ENCODE measurements at places on chromosomes 5 and 9.

DNA sequence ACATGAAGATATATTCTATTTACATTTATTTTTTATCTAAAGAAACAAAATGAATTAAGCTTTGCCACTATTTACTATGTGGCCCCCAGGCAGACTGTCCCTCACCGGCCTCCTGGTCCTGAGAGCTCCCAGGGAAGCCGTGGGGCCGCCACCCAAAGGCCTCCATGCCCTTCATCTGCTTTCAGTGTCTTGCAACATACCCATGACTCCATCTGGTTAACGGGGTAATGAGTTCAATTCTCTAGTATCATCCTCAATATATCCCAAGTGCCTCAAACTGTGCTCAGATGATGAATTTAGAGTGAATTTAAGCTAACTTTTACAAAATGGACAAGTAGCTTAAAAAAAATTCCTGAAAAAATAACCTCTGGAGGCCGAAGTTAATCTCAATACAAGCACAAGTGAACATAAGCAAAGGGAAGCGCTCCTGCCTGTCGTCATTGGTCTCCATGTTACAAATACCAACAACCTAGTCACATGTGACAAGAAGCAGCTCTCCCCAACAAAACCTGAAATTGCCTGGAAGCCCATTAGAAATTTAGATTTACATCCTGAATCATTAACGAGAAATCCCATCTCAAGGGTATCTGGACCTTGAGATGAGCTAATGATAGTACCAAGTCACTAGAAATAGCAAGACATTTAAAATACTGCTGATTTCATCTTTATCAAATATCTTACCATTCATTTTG, 26.1 kb downstream of the DAP start:
- no peak for DNase-seq

- DNase-seq, result no peak
Measured at GRCh38 chr5:170121321-170121720, 15.6 kb downstream of the FOXI1 start.

DNA sequence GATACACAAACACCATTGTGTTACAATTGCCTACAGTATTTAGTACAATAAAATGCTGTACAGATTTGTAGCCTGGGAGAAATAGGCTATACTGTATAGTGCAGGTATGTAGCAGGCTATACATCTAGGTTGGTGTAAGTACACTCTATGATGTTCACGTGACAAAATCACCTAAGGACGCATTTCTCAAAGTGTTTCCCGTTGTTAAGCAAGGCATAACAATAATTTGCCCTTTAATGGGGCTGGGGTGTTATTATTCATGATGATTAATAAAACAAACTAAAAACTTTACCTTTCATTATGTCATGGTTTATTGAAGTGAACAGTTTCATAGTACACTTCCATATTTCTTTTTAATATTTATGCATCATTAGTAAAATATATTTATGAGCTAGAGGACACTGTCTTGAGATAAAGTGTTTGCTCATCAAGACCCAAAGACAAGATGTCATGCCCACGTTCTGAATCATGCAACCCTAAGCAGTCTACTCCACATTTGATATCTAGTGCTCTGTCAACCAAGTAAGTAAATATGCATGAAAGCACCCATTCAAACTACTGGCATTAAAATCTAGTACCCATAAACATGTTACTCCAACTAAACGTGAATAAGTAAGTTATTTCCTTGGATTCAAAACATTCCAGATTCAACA, 220.5 kb downstream of the NR2F1-AS1 start:
- no peak for DNase-seq

DNA sequence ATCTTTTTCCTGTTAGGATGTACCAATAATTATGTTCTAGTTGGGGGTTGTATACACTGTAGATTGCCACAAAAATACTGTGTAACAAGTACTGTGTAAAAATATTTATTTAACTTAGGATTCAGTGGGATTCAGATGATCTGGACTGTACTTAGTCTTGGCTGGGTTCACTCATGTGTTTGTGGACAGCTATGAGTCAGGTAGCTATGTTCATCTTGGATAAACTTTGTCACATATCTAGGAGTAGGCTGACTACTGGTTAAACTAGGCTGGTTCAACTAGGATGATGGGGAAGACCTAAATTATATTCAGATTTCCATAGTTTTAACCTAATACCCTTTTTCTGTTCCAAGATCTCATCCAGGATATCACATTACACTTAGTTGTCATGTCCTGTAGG, 32.1 kb upstream of the TNFSF15 start:
- DNase-seq, result no peak

DNA sequence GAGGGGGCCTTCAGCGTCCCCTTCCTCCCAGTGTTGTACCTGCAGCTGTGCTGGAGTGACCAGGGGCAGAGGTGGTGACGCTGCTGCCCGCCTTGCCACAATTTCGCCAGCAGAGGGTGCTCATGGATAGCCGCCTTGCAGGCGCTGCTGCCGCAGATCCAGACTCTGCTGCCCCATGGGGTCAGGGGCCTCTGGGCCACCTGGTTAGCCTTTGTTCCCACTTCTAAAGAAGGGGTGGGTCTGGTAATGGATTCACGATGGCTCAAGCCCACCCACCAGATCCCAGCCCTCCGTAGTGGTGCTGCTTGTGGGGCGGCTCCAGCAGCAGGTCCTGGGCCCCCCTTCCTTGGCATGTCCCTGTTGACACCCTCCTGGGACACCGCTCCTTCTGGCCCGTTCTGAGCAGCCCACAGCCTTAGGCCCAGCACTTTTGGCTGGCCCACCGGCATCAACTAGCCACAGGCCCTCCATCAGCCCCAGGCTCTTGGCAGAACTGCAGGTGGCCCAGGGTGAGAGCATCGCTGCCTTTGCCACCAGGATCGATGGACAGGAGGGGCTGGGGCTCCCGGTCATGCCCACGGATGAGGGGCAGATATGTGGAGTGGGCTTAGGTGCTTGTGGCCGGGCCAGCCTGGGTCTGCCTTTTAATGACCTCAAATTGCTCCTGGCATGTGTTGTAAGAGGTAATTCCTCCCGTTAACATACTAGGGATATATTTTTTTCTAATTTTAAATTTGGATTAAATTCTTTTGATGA, 57.2 kb downstream of the COL5A1 start:
- DNase-seq, result peak; percentile 81

DNA sequence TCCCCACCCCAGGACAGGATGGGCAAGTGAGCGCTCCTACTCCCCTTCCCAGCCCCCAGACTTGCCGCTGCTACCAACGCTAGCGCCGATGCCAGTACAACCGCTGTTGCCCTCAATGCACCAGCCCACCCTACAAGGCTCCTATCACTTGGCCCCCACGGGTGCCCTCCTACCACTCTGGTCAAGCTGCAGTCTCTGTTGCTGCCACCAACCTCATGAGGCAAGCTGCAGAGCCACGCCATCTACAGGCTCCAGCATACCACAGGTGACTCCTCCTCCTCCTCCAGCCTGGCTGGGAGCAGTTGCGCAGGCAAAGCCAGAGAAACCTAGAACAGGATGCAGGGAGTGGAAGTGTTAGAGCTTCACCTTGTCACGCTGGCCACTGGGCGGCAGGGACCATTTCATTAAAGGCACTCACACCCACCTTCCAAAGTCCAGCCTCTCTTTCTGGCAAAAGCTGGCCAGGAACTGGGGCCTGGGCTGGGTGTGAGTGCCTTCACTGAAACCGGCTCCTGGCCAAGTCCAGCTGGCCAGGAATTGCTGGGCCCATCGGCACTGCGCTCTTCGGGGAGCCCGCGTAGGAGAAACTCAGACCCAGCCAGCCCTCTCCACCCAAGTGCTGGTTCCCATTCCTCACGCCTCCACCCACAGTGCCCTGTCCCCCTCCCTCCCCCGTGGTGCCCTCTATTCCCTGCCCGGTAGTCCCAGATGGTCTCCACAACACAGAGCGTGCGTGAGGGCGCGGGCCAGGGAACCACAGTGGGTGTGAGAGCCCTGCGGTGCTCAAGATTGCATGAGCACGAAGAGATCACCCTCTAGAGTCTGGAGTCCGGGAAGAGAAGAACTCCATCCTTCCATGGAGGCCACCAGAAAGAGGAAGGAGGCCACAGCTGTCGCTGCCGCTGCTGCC, 1.6 kb upstream of the PCAT7 start:
- no peak for DNase-seq

GRCh38 chr9:99459919-99460318, 237.8 kb downstream of the SEC61B start:
- no peak for DNase-seq

DNA sequence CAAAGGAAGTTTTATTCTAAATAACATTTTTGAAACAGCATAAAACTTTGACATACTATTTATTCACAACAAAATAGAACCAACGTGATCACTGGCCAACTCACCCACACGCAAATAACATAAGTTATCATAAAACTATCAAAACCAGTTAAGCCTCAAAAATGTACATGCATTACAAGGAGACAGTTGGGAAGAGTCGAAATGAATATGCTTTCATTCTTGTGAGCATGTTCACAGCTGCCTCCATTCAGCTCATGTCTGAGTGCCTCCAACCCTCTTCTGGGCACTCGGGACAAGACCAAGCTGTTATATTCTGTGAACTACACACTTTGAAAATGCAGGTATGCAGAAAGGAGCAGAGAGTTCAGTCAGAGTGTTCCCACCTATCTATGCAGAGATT, 284.9 kb downstream of the BNC2 start:
- no peak for DNase-seq

DNA sequence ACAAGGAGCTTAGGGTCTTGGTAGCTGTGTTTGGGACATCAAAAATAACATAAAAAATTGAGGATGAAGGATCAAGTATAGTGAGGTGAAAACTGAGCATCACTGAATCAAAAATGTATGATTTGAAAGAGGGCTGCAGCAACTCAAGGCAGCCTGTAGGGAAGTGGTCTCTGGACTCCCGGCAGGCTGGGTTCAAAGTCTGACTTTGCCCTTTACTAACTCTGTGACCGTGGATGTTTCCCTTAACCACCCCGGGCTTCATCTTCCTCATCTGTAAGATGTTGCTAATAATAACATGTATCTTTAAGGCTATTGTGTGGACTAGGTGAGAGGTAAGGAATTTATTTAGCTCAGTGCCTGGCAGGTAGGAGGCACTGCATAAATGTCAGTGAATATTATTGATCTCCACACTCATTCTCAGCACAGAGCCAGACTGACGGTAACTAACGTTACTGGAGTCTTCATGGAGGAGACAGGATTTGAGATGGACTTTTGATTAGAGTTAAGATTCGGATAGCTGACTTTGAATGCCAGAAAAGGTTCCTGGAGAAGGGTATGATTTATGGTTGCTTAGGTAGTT, 367.3 kb downstream of the NDUFS4 start:
- no peak for DNase-seq

DNA sequence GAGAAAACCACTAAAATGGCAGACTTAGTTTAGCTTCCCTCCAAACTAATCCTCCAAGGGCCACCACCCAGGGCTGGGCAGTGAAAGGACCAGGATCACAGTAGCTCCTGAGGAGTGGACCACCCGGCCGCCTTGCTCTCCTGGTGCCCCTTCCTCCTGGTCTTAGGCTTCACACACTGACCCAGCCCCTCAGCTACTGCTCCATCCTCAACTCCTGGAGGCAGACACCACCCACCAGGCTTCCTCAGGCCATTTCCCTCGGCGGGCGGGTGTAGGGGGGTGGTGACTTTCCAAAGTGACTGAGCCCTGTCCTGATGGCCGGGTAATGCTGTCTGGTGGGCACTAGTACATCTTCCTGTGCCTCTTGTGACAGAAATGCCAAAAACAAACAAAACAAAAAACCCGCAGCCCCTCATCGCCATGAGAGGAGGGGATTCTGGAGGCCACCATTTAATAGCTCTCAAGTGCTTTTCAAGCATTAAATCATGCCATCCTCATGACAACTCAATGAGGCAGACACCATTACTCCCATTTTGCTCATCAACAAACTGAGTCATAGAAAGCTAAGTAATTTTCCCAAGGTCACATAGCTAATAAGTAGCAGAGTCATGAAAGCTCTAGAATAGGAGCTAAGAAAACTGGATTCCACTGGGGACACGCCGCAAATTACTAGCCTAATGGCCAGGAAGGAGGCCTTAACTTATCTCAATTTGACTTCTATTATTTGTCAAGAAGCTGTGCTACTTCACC, 91.3 kb upstream of the LRRTM2 start:
- no peak for DNase-seq

DNA sequence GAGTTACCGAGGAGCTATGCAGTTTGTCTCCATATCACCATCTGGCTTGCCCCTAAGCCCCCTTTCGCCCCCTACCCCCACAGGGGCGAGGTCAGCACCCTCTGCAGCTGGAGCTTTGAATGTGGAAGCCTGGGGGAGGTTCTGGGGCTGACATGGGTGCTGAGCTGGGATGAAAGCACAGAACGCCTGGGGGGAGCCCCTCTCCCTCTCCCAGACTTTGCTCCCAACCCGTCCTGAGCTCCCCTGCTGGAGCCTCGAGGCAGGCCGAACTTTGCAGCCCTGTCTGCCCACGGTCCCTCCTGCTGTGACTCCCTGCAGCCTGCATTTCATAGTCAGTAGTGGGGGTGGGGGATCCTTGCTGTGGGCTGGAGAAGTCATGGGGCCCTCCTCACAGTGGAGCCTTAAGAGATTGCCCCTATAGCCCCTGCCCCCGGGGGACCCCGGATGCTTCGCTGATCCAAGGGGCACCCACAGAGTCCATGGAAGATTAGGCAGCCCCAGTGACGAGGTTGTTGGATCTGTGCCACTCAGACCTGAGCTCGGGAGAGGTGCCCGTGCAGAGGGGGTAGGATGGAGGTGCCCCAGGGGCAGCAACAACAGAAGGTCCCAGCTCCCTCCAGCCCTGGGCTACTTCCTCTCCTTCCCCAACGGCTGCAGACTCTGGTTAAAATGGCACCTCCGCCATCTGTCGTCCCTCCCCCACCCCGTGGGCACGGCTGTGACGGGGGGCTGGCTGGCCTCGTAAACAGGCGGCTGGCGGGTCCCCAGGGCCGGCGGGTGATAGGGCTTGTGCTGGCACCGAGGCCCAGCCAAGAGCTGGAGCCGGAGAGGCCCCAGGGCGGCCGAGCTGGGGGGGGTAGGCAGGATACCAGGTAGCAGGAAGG, 162.0 kb downstream of the C9orf50 start:
- DNase-seq, result peak; percentile 79

DNA sequence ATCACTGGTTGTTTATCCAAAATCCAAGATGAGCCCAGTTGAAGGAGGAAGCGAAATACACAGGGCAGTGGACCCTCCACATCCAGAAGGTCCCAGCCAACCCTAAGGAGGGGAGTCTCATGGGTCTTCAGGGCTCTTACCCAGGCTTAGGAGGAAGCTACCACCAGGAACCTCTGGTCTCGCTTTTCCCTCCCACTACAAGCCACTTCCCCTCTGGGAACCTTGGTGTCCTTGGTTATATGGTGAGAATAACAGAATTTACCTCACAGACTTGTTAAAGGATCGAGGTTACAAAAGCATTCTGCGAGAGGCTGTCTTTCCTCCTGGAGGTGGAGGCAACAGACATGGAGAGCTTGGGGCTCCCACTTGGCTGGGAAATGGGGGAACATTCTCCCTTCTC, 3.4 kb downstream of the HIGD2A start:
- DNase-seq, result no peak

GRCh38 chr5:109546461-109546860, 136.7 kb upstream of the PJA2 start:
- no peak for DNase-seq
